ENCODE measurements at places on chromosomes 13 and 19. TPM values are rescaled to one million over a fixed set of nuclear protein-coding genes. Genes with fewer than 3 reads are reported as not detected.

SBK2 gene
- not detected for total RNA-seq

ZNF793 gene
- total RNA-seq: 2.2 TPM

LMTK3 gene
- total RNA-seq: 0.08 TPM

GPR18 gene
- total RNA-seq: not detected

CYP2A6 gene
- not detected for total RNA-seq

C5AR1 gene
- total RNA-seq: not detected

CAPN12 gene
- total RNA-seq: 0.08 TPM

TMEM190 gene
- not detected for total RNA-seq

ZNF584 gene
- 19.1 TPM for total RNA-seq

ZNF665 gene
- total RNA-seq: 2.3 TPM

IQCN gene
- 0.23 TPM for total RNA-seq

ZIC2 gene
- total RNA-seq: under 0.01 TPM

OR7C1 gene
- total RNA-seq: not detected

BEST2 gene
- total RNA-seq: not detected

TICAM1 gene
- total RNA-seq: 2.3 TPM

HSH2D gene
- total RNA-seq: not detected

TRPM4 gene
- 10.6 TPM for total RNA-seq

C19orf81 gene
- not detected for total RNA-seq

ZNF490 gene
- 6.4 TPM for total RNA-seq

KLF1 gene
- 0.12 TPM for total RNA-seq

MCF2L gene
- total RNA-seq: 2.6 TPM

PCDH20 gene
- 0.08 TPM for total RNA-seq

LSR gene
- total RNA-seq: not detected

PSG6 gene
- not detected for total RNA-seq

SOX1 gene
- not detected for total RNA-seq

PSG2 gene
- not detected for total RNA-seq

NLRP5 gene
- total RNA-seq: not detected

CDC42EP5 gene
- total RNA-seq: 41.0 TPM

NANOS2 gene
- total RNA-seq: not detected

ZNF763 gene
- 2.3 TPM for total RNA-seq

SPACA4 gene
- total RNA-seq: not detected

GPC5 gene
- 0.12 TPM for total RNA-seq

RNF6 gene
- 35.6 TPM for total RNA-seq

SIGLEC11 gene
- not detected for total RNA-seq

S1PR4 gene
- not detected for total RNA-seq

GARIN5A gene
- total RNA-seq: 0.53 TPM

ZNF154 gene
- 4.4 TPM for total RNA-seq

SAFB2 gene
- total RNA-seq: 24.9 TPM

NXNL1 gene
- total RNA-seq: not detected

KIR3DL2 gene
- not detected for total RNA-seq

CRTC1 gene
- 1.7 TPM for total RNA-seq

TRMT1 gene
- total RNA-seq: 26.3 TPM

CGB3 gene
- not detected for total RNA-seq

C1QTNF9B gene
- total RNA-seq: not detected

GJB2 gene
- 0.82 TPM for total RNA-seq

GPR183 gene
- not detected for total RNA-seq

IGFL3 gene
- total RNA-seq: not detected

ATXN8OS gene
- not detected for total RNA-seq

EDNRB gene
- 0.30 TPM for total RNA-seq

KLK8 gene
- not detected for total RNA-seq

TRAPPC2B gene
- total RNA-seq: 10.7 TPM

KLHL1 gene
- total RNA-seq: not detected

ZNF260 gene
- 8.0 TPM for total RNA-seq
